ENCODE measurements at places on chromosomes 12 and 14.

DNA sequence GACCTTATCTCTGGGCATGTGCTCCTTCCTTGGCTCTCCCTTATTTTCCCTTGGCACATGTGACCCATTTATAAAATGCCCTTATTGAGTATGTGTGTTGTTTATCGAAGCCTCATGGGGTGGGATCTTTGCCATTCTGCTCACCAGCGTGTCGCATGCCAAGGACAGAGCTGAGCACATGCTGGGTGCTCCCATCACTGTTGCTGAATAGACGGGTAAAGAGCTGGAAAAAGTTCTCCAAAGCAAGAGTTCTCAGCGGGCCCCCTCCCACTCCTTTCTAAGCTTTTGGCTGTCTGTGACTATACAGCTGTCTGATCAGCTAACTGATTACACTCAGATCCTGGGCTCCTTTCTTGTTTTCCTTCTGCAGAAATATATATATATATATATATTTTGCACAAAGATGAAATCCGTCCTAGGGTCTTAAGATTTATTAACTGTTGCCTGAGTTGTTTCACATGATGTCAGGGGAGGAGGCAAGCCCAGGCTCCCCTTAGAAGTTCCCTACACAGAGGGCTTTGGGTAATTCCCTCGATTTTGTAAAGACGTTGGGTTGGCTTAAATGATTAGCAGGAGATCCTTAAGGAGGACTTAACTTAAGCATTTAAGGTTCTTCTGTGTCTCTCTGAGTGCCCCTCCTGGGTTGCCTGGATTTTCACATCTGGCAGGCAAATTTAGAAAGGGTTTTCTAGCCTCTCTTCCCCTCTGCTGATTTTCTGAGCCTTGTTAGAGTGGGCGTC, 71.6 kb downstream of the TMEM132C start:
- no peak for DNase-seq

DNA sequence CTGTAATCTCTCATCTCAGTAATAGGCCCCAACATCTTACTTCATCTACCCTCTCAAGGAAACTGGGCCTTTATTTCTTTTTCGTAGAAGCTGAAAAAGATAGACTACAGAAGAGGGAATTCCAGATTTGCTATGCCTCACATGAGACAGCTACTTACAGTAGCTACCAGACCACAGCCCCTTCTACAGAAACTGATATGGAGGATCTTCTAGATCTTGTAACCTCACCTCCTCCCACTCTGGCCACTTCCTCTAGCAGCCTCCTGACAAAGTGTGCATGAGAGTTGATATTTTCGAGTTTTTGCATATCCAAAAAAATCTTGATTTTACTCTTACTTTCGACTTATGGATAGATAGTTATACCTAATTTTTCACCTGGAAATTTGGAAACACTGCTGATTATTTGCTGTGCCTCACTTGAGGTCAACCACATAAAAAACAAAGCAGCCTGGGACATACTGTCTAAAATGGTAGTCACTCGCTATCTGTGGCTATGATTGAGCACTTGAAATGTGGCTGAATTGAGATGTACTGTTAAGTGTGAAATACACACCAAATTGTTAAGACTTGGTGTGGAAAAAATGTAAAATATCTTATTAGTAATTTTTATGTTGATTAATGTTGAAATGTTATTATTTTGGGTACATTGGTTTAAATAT, 86.3 kb upstream of the NID2 start:
- DNase-seq = no peak

DNA sequence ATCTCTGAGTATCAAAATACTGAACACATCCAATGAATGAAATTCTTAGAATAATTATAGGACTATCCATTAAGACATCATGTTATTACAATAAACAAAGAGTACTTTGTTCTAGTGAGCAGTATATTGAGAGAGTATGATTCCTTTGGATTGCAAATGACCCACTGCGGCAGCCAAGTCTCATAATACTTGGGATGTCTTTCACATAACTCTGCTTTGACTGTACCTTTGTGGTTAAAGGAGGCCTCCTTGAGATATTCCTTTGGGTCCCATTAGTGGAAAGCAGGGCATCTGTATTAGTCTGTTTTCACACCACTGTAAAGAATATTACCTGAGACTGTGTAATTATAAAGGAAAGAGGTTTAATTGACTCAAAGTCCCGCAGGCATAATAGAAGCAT, 593.8 kb downstream of the TRHDE start:
- DNase-seq = no peak

DNA sequence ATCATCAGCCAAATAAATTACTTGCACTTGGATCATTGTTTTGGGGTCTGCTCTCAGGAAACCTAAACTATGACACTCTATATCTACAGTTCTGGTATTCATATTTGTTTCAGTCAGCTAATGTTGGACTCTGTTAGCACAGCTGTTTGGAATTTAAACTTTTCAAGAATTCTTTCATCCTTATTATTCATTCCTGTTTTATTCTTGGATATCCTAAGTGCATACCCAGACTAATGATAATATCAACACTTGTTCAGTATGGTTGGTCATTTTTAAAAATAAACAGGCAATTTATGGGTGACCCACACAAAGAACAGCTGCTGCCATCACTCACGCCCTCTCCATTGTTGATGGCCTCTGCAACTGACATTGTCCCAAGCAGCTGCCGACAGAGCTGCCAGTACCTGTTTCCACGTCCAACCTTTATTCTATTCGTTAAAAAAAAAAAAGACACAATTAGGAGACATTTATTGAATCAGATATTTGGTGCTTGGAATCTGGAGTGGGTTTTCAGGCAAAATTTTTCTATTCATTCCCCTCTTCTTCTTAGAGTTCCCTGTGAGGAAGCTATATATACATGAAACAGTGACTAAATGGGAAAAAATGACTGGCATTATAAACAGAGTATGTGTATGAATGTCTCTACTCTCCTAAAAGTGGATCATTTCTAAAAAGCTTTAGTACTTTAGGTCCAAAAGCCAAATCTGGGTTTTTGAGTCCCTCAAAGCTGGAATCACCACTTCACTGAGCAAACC, 252.1 kb upstream of the NAV3 start:
- no peak for DNase-seq

DNA sequence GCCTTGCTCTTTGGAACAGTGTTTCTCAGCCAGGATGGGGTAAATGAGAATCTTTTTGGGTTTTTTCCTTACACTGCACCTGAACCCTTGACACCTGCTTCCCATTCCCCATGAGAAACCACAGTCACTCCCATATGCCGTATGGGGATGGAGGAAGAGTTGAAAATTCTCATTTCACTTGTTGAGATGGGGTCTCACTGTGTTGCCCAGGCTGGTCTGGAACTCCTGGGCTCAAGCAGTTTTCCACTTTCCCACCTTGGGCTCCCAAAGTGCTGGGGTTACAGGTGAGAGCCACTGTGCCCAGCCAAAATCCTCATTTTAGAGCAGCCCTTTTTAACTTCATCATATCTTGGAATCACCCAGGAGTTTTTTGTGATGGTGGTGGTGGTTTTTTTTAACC, 3.7 kb downstream of the MVK start:
- no peak for DNase-seq

- DNase-seq = no peak
Observed at GRCh38 chr14:94089479-94089878, 8.4 kb downstream of the IFI27L1 start.

GRCh38 chr12:51419425-51420193, 5.0 kb upstream of the SLC4A8 start:
- no peak for DNase-seq

GRCh38 chr14:105337433-105337832, 22.9 kb downstream of the PACS2 start:
- no peak for DNase-seq

DNA sequence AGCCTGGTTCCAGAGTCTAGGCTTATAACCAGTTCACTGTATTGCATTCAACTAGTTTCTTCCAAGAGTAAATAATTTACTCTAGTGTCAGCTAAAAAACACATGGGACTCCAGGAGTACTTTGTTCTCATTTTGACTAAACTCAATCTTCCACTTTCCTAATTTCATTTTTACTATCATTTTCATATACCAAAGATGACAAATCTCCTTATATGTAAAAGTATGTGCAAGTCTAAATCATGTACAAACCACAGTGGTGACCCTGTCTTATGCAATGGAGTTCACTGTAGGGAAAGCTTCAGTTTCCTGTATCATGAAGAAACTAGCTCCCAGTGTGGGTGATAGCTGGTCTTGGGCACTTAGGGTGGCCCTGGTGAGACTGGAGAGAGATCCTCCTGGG, 151.6 kb downstream of the HELB start:
- no peak for DNase-seq

- DNase-seq = peak; percentile 65
Observed at GRCh38 chr12:54370171-54370730, 6.0 kb upstream of the GPR84 start.

DNA sequence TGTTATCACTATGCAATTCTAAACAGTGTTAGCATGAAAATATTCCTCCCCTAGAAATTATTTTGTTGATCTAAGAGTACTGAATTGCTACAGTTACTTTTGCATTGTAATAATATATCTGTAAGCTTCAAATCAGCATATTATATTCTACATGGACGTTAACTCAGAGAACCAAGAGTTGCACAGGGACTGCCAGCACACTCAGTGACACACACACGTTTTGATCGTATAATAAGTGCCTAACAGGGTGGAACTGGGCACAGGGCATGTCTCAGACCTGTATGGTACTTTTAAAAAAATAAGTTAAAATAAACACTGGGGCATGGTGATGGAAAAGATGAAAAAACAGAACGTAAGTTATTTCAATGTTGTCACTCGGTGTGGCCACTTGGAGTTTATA, 451.6 kb downstream of the RGS6 start:
- no peak for DNase-seq

GRCh38 chr14:46819117-46819516, 167.5 kb upstream of the RPL10L start:
- no peak for DNase-seq

DNA sequence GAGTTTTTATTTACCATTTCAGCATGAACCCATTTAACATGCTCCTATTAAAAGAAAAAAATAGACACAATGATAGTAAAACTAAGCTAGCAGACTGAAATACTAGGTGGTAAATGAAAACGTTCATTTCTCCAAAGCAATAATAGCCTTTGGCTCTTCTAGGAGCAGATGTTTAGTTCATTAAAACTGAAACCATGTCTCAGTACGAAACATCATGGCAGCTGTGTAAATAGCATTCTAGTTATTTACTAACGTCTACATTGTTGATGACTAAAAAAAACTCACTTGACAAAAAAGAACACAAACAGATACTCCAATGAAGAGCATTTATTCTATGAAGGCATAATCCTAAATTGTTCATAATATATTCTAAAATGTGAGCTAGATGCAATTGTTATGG, 17.9 kb downstream of the RECQL start:
- DNase-seq = no peak

GRCh38 chr12:14884458-14884878, 1.2 kb downstream of the MGP start:
- DNase-seq = peak; percentile 66

GRCh38 chr12:45353944-45354343, 138.0 kb downstream of the ANO6 start:
- DNase-seq = no peak

- DNase-seq = no peak
Observed at GRCh38 chr12:111390910-111391309, 14.8 kb upstream of the SH2B3 start.

- no peak for DNase-seq
Observed at GRCh38 chr12:84624601-84625000, 288.0 kb downstream of the SLC6A15 start.

- DNase-seq = no peak
Observed at GRCh38 chr14:87690076-87690613, 302.8 kb downstream of the GALC start.

DNA sequence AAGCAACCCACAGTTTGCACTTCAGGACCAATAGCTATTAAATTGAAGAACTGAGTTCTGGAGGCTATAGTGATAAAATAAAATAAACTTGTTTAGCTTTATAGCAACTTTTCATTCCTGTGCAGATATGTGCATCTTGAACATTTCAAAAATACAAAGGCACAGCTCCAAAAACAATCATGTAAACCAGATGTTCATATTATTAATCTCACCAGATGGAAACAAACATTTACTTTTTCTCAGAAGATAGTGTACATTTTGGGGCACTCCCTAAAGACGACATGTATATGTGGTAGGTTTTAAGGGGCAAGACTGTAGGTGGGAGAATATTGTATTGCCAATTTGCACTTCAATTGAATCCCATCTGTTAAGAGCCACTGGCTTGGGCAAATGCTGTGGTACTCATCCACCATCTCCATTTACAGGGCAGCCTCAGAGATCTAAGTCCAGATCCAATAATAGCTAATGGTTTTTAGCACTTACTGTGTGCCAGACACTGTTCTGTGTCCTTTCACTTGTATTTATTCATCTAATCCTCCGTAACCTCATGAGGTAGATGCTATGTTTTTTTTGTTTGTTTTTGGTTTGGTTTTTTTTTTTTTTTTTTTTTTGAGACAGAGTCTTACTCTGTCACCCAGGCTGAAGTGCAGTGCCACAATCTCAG, 49.1 kb downstream of the PTGER2 start:
- no peak for DNase-seq

DNA sequence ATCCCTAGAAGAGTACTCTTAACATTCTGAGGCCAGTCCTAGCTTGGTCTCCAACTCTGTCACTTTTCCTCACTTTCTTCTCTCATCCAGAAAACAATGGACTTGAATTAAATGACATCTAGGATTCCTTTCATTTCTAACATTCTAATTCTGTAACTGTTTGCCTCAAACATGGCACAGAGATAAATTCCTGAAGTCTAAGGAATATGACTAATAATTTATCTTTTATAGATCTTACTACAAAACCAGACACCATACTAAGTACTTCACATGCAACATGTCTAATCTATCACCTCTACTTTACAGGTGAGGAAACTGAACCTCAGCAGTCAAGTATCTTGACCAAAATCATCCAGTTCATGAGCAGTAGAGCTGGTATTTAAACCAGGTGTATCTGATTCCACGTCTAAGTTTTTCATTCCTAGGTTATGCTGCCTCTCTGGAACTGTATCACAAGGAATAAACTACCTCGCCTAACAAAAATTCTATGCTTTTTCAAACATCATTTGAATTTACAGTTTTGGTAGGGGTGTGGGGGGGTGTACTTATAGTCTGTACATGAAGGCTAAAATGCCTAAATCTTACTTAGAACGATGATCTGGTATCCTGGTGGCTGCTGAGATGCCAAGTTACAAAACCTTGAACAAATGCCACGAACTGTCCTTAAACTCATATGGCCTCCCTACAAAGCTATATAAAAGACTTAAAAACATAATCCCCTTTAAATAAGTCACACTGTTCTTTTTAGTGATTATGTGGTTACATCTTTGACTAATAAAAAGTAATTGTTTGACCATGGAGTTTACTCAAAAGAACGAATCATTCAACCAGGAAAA, 41.6 kb downstream of the ATXN2 start:
- DNase-seq = no peak

- DNase-seq = no peak
Observed at GRCh38 chr12:84415946-84416345, 496.7 kb downstream of the SLC6A15 start.

GRCh38 chr14:68088451-68088854, 268.9 kb downstream of the RAD51B start:
- no peak for DNase-seq

All from posterior cingulate gyrus (tissue), 11 donors.